Tongue (tissue), 3 donors: ENCODE measurements at places on chromosomes 6 and 20.

DNA sequence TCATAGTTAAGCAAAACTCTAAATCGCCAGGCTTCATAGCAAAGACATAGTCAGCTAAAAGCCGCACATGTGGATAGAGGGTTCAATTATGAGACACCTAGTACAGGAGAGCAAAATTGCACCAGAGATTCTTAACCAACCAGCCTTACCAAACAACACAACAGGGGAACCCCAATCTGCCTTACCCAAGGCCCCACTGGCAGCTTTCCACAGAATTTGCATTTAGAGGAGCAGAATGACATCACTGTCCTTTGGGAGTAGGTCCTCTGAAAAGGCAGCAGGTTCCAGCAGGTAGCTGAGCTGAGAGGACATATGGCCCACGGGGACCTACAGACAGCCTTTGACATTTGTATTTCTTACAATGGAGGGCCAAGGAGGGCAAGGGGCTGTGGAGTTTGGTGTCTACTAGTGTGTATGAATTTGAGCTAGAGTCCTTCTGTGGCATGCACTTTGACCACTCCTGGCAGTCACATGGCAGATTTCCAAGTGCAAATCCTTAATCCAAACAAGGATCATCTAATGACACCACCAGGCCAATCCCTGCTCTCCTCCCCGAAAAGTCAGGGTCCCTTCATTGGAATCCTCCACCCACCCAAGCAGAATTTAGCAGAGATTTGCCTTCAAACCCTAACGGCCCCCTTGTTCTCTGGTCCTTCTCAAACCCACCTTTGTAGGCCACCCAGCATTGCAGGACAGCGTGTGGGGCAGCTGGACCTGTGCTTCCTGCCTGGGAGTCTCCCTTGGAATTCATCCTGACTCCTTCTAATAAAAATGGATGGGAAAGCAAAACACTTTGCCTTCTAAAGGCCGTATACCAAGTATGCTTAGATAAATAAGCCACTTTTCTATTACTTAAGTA is 171.2 kb upstream of the SUPT3H start:
- no peak for DNase-seq

GRCh38 chr20:48411245-48411644 is 416.6 kb downstream of the PREX1 start:
- DNase-seq: peak; percentile 85

DNA sequence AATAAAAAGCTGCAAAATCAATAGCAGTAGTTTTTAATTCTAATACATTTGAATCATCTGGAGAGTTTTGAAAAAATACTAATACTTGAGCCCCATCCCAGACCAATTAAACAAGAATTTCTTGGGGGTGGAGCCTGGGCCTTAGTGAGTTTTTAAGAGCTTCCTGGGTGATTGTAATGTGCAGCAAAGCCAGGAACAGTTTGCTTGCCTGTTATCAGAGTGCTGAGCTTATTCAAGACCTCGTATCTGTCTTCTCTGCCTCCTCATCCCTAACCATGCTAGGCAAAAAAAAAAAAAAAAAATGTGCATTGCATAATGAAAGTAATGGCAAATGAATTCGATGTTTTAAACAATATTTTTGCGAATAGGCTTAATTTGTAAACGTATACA is 36.4 kb upstream of the MYB start:
- no peak for DNase-seq

DNA sequence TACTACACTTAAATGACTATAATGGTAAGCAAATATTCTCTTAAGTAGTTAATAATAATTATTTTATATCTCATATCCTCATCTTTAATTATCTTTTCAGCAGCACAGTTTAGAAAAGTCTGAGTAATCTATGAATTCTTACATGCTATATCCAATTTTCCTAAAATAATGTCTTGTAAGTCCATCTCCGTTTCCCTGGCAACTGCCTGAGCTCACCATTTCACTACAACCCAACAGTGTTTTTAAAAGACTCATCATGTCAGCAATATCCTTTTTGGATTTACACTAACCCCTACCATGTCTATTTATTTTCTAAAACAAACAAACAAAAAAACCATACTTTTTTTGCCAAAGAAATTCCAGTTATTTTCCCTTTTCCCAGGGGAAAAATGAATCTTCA is 859.6 kb downstream of the EYS start:
- no peak for DNase-seq

DNA sequence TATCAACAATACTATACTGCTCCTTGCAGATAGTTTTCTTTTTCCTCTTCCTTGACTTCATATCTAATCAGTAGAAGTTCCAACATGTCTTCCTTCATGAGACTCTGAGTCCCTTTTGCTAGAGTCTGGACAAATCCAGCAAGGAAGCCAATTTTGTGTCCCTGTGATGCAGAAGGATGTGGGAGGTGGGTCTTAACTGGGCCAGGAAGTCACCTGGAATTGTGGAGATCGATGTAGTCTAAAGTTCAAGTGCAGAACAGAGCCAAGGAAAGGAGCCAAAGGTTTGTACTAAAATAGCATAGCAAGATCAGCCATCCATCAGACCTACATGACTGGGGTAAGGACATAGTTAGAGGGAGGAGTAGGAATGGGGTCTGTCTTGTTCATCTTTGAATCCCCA is 37.6 kb downstream of the SPTLC3 start:
- DNase-seq: no peak

DNA sequence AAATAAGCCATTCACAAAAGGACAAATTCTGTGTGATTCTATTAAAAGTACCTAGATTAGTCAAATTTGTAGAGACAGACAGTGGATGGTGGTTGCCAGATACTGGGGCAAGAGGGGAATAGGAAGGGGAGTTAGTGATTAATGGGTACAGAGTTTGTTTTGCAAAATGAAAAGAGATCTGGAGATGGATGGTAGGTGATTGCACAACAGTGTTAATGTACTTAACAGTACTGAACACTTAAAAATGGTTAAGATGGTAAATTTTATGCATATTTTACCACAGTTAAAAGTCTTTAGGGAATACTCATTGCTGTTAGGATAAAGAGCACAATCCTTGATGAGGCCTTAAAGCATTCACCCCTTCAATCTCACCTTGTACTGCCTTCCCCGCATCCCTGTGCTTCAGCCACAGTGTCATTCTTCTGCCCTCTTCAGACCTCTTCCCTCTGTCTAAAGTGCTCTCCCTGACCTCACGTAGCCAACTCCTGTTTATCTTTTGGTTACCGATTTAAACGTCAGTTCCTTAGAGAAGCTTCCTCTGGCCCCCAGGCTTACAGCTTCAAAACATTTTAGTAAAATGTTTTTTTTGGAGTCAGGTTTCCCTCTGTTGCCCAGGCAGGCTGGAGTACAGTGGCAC is 11.8 kb downstream of the PSMF1 start:
- no peak for DNase-seq

- DNase-seq: no peak
Measured at GRCh38 chr20:54237116-54237943, 29.4 kb downstream of the PFDN4 start.

- no peak for DNase-seq
Measured at GRCh38 chr6:136016228-136017225, 165.0 kb downstream of the PDE7B start.

GRCh38 chr6:3356056-3356823 is 97.5 kb downstream of the PSMG4 start:
- peak; percentile 73 for DNase-seq

- no peak for DNase-seq
Measured at GRCh38 chr6:47404435-47404834, 73.2 kb upstream of the CD2AP start.

DNA sequence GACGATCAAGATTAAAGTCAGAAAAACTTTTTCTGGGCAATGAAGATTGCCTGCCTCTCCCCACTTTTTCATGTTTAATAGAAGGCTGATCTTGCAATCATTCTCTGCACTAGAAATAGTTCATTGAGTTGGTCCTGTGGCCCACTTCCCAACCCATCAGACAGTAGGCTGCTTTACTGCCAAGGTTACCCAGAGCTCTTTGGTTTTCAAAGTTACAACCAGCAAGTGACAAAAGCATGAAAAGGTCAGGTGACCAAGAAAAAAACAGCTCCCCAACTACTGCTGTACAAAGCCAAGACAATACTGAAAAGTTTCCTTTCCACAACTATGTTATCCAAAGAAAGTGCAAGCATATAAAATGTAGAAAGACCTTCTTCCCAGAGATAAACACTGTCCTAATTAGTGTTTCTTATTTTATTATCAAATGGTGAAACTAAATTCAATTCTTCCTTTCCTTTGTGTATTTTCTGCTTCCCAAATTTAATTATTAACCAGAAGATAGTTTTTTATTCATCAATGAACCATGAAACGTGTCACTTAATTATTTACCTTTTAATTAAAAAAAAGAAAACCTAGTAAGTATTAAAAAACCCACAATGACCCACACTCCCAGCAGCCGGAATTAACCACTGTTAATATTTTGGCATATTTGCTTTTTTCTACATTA is 16.6 kb downstream of the DNAAF9 start:
- no peak for DNase-seq

- DNase-seq: peak; percentile 65
Measured at GRCh38 chr6:14964556-14965270, 281.2 kb upstream of the JARID2 start.

GRCh38 chr6:26594730-26595632 is 1.8 kb upstream of the ABT1 start:
- DNase-seq: peak; percentile 57

- no peak for DNase-seq
Measured at GRCh38 chr6:30507849-30508827, 18.8 kb downstream of the HLA-E start.

DNA sequence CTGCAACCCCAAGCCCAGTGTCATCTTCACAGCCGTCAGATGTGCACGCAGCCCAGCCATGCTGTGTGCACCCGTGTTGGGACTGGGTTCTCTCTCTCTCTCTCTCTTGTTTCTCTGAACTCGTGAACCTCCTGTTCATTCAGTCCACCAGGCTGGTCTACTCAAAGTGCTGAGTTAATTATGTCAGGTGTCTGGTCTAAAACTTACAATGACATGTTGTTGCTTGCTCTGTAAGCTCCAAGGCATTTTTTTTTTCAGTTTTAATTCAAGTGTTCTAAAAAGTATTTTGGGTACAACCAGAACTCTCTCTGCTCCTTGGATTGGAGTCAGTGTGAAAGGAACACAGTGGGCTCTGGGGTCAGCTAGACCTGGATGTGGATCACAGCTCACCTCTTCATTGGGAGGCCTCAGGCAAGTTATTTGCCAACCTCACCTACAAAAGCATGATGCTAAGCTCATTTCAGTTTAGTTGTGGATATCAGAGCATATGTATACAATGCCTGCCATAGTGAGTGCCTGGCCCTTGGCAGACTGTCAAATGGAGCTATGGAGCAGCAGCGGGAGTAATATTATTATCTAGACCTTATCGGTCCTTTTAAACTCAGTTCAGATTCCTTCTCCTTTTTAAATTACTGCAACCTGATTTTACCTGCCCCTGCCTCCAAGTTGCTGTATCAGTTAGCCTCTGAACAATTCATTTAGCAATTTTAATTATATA is 59.5 kb downstream of the PLEKHG1 start:
- no peak for DNase-seq

- DNase-seq: no peak
Measured at GRCh38 chr6:9025228-9025627, 589.9 kb upstream of the SLC35B3 start.

GRCh38 chr6:1724124-1724523 is 114.4 kb downstream of the FOXC1 start:
- DNase-seq: no peak

DNA sequence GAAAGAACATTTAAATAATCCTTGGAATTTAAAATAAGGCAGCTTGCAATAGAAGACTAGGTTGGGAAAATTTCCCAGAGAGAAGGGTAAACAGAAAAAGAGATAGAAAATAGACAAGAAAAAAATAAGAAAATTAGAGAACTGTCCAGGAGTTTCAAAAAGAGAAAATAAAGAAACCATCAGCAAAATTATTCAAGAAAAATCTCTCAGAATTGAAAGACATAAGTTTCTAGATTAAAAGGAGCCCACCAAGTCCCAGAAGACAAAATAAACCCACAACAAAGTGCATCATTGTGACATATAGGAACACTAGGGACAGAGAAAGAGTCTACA is 88.6 kb upstream of the CDYL start:
- no peak for DNase-seq

DNA sequence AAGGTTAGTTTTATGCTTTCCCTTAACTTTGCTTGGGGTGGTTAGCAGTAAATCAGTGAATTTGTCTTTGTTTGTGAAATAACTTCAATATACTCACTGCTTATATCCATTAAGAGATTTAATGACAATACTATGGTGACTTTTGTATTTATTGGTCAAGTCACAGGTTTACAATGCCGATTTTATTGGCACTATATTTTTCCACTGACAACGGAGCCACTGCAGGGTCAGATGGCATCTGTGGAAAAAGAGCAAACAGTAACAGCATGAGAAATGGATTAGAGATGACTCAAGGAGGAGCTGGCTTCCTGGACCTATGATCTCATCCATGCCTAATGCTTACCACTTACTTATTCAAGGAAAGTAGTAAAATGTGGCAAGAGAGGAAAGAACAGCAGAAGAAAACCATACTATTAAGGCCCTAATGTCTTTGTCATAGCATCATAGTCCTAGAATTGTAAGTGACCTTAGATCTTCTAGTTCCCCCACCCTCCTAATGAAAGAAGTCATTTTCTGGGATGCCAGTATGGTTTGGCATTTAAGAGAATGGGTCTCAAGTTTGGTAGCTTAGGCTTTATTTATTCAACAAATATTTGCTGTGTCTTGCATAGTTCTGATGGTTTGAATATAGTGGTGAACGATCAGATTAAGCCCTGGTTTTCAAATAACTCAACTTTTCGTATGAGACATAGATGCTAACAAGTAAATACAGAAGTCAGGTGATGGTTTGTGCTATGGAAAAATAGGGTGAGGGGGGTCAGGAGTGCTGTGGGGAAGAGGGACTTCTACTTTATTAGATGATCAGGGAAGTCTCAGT is 18.5 kb downstream of the RNF144B start:
- DNase-seq: no peak

GRCh38 chr6:11450037-11450436 is 87.5 kb upstream of the TMEM170B start:
- no peak for DNase-seq

DNA sequence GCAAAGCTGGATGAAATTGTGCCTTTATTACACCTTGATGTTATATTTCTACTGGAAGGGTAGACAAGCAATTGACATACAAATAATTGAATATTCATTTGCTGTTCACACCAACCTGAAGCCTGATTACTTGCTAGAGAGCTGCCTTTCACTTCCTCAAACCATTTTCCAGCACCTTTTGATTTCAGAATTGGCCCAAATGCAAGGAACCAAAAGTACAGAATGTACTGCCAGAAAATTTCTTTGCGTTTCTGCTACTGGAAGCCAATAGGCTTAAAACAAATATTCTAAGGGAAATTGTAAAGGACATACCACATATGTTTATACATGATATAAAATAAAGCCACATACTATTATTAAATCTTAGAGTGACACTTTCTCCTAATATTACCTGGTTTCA is 94.5 kb downstream of the RFPL4B start:
- DNase-seq: peak; percentile 55

DNA sequence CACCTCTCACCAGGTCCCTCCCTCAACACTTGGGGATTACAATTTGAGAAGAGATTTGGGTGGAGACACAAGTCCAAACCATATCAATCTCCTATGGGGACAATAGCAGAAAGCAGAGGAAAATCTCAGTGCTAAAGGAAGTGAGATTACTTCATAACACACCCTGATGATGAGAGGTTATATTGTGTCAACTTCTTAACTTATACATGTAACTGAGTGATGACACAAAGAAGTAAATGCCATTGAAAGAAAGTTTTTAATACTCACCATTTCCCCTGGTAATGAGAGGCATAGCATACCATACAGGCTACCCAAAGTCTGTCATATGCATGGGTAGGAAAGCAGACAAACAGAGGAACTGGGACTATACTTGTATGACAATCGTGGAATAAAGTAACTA is 137.2 kb downstream of the MMUT start:
- no peak for DNase-seq
